Umbilical cord (tissue), 2 donors: ENCODE measurements at places on chromosomes 5 and 9.
A peak's percentile ranks its signal among the peaks of the same experiment; 100 is the strongest.

- DNase-seq: no peak
Measured at GRCh38 chr5:133967124-133967523, 1.3 kb downstream of the C5orf15 start.

DNA sequence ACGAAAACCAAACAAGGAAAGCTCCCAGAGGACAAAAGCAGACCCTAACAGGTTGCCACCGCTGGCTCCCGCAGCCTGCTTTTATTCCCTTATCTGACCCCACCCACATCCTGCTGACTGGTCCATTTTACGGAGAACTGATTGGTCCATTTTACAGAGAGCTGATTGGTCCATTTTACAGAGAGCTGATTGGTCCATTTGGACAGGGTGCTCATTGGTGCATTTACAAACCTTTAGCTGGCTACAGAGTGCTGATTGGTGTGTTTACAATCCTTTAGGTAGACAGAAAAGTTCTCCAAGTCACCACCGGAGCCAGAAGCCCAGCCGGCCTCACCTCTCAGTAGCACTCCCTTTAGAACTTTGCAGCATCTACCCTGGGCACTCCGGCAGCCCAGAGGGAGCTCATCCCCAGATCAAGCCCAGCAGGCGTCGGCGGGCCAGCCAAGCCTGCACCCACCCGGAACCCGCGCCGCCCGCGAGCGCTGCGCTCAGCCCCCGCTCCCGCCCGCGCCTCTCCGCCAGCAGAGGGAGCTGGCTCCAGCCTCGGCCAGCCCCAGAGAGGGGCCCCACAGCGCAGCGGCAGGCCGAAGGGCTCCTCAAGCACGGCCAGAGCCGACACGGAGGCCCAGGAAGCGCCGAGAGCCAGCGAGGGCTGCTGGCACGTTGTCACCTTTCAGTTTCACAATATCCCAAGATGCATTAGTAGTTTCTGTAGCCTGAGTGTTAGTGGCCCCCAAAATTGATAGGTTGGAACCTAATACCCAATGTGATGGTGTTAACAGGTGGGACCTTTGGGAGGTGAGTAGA, 35.3 kb upstream of the CLPTM1L start:
- peak; percentile 14 for DNase-seq

- DNase-seq: no peak
Measured at GRCh38 chr5:148586796-148587195, 67.5 kb downstream of the HTR4 start.

GRCh38 chr5:178384816-178385495, 152.4 kb upstream of the PHYKPL start:
- no peak for DNase-seq

GRCh38 chr5:35887321-35888100, 30.8 kb downstream of the IL7R start:
- DNase-seq: no peak

- DNase-seq: no peak
Measured at GRCh38 chr9:97645720-97646119, 12.1 kb downstream of the NCBP1 start.

DNA sequence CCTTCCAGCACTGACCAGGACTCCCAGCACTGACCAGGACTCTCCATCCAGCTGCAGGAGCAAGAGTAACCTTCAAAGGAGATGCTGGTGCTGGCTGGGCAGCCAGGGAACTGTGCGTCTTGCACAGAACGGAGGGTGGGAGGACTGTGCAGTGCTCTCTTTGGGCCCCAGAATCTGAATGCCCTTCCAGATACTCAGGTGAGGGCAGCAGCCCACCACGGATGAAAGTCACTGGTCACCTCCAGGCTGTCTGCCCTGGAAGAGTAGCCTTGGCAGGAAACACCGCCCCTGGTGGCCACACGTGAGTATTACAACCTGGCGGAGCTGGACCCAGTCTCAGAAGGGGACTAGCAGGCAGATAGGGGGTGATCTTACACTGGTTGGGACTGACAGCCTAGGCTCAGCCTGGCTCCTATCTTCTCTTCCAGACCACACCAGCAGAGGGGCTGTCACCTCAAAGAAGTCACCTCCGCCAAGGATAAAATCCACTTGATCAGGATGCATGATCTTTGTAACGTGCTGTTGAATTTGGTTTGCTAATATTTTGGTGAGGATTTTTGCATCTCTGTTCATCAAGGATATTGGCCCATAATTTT, 4.8 kb upstream of the SARDH start:
- peak; percentile 69 for DNase-seq

GRCh38 chr5:14035859-14036503, 91.5 kb upstream of the DNAH5 start:
- peak; percentile 94 for DNase-seq
